Anterior cingulate cortex (tissue), 58 donors: ENCODE measurements at places on chromosomes 6 and 20.

DNA sequence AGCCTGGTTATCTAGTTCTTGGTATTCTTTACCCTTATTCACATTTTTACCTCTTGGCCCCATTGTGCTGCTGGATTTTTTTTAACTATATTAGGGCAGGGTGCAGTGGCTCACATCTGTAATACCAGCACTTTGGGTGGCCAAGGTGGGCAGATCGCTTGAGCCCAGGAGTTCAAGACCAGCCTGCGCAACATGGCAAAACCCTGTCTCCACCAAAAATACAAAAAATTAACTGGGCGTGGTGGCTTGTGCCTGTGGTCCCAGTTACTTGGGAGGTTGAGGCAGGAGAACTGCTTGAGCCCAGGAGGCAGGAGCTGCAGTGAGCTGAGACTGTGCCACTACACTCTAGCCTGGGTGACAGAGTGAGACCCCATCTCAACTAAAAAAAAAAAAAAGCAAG lies 12.2 kb upstream of the TAF8 start:
- no peak for DNase-seq

DNA sequence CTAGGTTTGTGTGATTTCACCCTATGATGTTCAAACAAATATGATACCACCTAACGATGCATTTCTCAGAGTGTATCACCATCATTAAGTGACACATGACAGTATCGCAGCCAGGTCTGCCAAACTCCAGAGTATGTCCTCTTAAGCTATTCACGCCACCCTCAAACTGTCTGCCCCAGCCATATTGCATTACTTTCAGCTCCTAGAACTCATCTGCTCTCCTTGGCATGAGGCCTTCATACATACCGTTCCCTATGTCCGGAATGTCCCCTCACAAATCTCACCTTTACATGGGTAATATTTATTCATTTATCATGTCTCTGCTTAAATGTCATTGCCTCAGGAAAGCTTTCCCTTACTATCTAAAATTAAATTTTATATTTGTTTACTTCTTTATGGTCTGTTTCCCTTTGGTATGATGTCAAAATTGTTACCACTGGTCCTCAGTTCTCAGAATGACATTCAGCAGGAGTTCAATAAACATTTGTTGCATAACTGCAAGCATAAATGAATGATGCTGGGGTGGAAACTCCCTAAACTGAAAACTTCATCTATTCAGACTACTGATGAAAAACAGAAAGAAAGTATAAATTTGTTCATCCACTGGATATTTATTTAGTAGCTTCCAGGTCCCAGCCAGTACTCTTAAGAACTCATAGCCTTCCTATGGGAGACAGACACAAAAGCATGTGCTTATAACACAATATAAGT lies 3.2 kb downstream of the SESN1 start:
- no peak for DNase-seq

- no peak for DNase-seq
Measured at GRCh38 chr6:165805067-165805555, 142.1 kb upstream of the PDE10A start.

- DNase-seq: no peak
Measured at GRCh38 chr6:2706558-2706957, 44.2 kb downstream of the MYLK4 start.

DNA sequence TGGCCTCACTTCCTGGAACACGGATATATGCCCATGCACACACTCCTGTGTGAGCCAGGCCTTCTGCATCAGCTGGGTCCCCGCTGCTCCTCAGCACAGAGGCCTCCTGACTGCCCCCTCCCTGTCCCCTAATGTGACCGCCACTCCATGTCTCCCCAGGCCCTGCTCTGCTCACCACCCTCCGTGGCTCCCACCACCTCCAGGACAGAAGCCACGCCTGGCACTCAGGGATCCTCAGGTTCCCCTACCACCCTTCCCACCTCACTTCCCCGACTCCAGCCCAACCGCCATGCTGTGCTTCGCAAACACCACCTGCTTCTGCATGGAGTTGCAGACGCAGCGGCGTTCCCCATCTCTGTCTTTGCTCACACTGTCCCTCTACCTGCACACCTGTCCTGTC lies 4.3 kb upstream of the SRC start:
- DNase-seq: no peak

DNA sequence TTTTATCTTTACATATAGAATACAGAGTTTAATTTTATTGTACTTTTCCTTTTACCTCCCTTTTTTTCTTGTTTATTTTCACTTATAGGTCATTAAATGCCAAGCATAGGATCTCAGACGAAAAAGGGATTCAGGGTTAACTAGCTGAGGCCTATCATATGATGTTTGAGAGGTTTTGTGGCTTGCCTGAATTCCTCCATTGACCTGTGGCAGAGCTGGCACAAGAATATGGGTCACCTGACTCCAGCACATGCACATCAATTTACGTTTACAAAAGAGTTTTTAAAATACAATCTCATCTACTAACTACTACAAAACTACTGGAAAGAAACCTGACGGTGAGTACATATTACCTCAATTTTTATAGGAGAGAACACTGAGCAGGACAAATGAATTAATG lies 60.4 kb downstream of the SGK1 start:
- DNase-seq: no peak

GRCh38 chr6:120996340-120996739 lies 337.9 kb downstream of the TBC1D32 start:
- DNase-seq: no peak

GRCh38 chr20:12936020-12936419 lies 72.8 kb upstream of the SPTLC3 start:
- no peak for DNase-seq

- DNase-seq: no peak
Measured at GRCh38 chr6:134436950-134437349, 119.0 kb upstream of the SGK1 start.

GRCh38 chr6:110116258-110116657 lies 63.2 kb downstream of the WASF1 start:
- no peak for DNase-seq

DNA sequence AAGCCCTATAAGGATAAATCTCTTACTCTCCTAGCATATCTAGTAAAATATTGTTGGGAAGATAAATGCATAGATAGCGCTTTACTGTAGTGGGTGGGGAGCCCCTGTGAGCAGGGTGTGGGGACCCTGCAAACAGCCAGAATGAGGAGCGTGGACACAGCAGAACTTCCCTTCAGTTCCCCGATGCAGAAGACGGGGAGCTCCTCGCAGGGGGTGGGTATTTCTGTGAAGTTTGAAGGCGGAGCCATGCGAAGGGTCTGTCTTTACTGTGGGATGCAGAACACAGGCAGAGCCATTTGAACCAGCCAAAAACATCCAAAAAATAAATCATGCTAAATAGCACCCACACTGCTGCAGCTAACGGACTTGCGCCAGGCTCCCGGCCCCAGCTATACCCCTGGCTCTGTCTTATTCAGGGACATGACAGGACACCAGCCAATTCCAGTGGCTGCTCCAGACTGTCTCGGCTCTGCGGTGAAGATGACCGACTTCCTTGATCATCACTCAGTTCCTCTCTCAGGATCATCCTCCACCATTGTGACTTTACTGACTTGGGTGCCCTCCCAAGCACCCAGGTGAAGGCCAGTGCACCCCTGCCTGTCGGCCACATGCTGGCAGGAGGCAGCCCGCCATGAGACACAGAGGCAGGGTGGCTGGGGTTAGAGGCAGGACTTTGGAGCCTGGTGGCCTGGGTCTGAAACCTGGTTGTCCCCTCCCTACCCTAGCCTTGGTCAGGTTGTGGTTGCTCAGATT lies 134.5 kb downstream of the SMOC2 start:
- no peak for DNase-seq

- DNase-seq: no peak
Measured at GRCh38 chr6:99295276-99295675, 54.2 kb downstream of the FAXC start.

GRCh38 chr20:13261460-13262301 lies 40.6 kb downstream of the ISM1 start:
- DNase-seq: no peak

GRCh38 chr6:154154389-154154967 lies 115.4 kb downstream of the OPRM1 start:
- DNase-seq: no peak
